ENCODE measurements at places on chromosomes 7 and 10.

DNA sequence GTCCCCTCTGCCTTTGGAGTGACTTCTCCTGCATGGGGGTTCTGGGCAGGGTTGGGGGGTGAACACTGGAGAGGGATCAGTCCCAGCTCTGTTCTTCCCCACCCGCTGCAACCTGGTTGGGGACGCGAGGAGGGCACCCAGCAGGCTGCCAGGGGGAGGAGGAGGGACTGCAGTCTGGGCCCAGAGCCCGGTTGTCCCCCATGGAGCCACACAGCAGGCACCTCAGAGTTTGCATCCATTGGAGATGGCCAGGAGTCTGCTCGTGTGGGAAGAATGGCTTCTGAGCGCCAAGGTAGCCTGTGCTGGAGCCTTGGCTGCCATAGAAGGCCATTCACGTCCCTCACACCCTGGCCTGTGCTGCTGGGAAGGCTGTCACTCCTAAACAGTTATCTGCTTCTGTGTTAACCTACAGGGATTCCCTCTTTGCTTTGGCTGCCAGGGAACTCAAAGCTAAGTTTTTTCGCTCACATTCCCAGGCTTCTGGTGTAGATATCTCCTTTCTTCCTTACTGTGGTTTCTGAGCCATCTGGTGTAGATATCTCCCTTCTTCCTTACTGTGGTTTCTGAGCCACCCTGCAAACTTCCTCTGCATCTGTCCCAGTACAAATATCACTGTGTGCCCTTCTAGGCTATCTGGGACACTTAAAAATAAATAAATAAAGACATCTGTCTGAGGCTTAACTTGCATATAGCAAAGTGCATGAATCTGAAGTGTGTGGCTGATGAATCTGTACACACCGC, 133.7 kb downstream of the LHPP start:
- DNase-seq = no peak

DNA sequence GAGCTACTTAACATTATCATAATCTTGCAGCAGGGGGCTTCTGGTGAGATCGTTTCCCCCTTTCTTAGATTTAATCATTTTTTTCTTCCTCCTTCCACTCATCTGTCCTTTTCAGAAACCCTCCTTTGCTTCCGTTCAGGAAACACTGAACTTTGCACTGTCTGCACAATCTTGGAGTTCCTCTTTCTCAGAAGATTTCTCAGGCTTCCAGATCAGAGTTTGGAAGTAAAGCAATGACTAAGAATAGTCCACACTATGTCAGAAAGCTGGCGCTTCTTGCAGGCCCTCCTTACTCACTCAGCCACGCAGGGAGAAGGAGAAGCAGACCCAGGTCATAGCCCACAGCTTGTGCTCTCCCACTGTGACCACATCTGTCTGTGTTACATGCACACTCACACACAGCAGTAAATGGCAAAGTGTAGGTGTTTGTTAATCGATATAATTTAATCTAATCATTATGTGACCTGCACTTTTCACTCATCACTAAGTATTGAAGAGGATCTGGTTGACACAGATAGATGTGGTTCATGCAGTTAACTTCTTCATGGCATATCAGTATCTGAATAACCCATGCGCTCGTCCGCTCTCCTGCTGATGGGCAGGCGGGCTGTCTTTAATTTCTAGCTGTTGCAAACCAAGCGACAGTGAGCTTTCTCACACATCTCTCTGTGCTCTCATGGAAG, 30.2 kb downstream of the ALOX5 start:
- no peak for DNase-seq

GRCh38 chr10:101139421-101139911, 8.4 kb downstream of the TLX1 start:
- no peak for DNase-seq

GRCh38 chr7:36749282-36749960, 25.1 kb upstream of the AOAH start:
- peak; percentile 86 for DNase-seq

GRCh38 chr7:29950480-29950879, 39.1 kb downstream of the SCRN1 start:
- DNase-seq = no peak

DNA sequence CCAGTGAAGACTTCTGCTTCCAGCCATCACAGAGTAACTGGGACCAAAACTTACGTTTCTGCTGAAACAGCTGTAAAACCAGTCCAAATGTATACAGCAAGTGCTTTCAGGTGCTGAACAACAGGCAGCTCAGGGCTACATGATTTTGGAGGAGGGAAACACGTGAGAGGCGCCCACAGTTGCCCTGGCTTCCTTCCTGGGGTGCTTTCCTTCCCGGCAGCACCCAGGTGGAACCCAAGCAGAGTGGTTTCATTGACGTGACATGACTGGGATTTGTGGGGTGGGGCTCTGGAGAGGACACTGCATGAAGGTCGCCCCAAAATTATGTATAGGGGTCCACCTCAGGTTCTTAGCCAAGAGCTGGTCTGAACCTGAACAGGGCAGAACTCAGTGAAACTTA, 34.2 kb downstream of the IL2RA start:
- no peak for DNase-seq

GRCh38 chr7:69696054-69696591, 97.8 kb downstream of the AUTS2 start:
- DNase-seq = no peak

DNA sequence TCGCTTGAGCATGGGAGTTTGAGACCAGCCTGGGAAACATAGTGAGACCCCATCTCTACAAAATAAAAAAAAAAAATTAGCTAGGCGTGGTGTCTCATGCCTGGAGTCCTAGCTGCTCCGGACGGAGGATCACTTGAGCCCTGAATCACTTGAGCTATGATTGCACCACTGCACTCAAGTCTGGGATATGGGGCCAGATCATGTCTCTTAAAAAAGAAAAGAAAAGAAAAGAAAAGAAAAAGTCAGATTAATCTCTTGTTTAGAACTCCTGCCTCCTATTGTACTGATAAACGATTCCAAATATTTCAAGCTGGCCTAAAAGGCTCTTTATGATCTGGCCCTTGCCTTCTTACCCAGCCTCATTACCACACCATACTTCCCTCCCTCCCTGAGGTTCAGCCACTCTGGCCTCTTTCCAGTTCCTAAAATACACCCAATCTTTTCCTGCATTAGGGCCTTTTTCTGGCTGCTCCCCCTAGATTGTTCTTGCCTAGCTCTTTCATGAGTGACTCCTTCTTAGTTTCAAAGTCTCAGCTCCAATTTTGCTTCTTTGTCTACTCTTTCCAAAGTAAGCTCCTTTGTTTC, 41.7 kb downstream of the VCL start:
- DNase-seq = no peak

- no peak for DNase-seq
Observed at GRCh38 chr10:94213980-94214379, 148.8 kb downstream of the NOC3L start.

GRCh38 chr10:125103466-125103865, 56.9 kb downstream of the CTBP2 start:
- no peak for DNase-seq

DNA sequence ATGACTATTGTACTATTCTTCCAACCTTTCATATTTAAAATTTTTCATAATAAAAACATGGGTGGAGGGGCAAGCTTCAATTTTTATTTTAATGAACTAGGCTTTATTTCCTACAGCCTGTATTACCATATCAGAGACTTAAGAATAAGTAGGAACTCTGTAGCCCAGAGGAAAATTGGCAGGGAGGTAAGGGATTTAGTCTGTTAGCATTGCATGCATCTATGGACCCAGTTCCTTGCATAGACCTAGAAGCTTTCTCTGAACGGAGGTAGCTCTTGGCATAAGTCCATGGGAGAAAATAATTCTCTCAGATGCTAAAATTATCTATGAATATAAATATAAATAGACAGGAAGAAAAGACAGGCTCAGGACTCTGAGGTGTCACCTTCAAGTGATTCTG, 31.4 kb upstream of the CCDC6 start:
- DNase-seq = no peak

DNA sequence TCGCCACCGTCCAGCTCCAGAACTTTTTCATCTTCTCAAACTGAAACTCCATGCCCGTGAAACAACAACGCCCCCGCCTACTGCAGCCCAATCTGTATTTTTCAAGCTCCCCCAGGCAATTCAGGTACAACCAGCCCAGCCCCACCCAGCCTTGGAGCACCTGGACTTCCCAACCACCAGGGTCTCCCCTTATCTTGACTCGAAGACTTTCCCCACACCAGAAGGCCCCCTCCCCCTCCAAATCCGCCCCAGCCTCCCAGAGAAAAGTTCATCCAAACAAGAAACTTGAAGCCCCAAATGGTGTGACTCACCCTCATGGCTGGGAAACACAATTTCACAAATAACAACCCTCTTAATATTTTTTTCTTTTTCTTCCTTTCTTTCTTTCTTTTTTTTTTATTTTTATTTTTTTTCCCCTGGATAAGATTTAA, 10.6 kb downstream of the ZCCHC24 start:
- DNase-seq = peak; percentile 58

- DNase-seq = peak; percentile 92
Observed at GRCh38 chr7:38335492-38336147, 62.2 kb upstream of the TARP start.

DNA sequence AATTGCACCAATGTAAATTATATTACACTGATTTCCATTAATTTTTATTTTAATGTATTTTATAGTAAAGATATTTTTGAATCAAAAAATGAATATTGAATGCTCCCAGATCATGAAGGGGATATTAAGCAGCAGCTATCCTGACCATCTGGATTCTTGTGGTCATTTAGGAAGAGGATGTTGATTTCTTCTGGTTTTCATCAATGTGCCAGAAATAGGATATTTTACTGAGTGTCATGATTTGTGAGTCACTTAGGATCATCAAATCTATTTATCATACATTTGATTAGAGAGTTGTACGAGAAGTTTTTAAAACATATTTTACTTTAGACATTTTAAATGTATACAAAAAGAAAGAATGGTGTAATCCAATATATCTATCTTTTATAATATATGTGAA, 366.3 kb upstream of the CHRM2 start:
- no peak for DNase-seq

- DNase-seq = no peak
Observed at GRCh38 chr10:129410688-129411392, 56.2 kb upstream of the MGMT start.

GRCh38 chr7:91249506-91250233, 14.6 kb upstream of the FZD1 start:
- DNase-seq = peak; percentile 76

GRCh38 chr10:102538811-102539210, 35.0 kb downstream of the SUFU start:
- DNase-seq = no peak

DNA sequence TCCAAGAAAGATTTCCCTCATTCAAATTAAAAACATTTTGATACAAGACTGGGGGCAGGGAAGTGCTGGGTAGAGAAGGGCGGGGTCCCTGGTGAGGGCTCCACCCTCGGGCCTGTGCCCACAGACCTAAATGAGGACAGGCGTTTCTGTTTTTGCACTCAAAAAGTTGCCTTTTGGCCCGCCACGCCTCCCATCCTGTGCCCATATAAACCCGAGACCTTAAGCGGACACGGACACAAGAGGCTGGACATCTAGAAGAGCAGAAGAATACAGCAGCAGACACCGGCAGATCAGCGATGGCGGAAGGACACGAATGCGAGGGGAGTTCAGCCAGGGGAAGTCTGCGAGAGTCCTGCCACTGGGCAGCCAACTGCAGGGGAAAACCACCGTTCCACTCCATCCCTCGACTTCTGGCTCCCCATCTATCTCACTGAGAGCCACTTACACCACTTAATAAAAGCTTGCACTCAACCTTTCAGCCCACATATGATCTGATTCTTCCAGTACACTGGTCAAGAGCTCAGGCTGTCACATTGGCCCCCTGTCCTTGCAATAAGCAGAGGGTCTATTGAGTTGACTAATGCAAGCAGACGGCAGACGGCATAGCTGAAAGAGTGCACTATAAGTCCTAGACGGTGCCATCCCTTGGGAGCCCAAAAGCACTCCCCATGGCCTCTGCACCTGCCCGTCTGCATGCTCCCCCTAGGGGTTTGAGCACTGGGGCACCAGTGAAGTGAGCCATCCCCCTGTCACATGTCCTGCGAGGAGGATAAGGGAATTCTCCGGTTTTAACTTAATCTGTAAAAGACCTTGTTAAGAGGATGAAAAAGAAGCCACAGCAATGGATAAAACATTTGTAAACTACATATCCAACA, 181.8 kb upstream of the PRSS1 start:
- DNase-seq = no peak

DNA sequence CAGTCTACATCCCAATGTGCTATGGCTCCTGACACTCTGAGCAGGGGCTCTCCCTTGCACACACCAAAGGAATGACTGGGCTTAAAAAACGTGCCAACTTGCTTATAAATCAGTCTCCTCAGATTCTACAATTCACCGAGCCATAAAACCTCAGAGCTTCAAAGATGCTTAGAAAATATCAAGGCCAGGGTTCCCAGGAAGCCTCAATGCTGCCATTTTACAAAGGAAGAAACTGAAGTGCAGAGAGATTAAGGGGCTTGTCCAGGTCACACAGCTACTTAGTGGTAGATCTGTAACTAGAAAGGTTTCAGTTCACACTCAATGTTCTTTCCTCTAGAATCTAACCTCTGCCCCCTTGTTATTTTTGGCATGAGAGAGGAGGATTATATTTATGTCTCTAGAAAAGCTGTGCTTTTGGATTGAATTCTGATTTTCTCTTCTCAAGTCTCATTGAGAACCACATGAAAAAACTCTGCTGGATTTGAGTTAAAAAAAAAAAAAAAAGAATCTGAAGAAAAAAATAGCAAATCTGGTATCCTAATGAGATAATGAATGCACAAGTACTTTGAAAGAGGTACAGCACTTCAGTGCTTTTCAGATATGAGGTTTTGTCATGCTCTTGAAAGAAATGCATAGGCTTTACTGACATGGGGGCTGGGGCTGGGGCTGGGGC, 22.3 kb upstream of the TSPAN33 start:
- no peak for DNase-seq

DNA sequence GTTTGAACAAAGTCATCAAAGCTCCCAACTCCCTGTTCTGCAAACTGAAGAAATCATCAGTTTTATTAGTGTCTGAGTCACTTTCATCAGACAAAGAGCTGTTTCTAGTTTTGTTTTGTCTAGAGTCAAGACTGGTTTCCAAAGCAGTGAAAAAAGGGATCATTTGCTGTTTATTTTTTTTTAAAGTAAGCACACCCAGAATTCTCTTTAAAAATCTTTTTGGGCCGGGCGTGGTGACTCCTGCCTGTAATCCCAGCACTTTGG, 972.0 kb upstream of the CELF2 start:
- DNase-seq = peak; percentile 42

GRCh38 chr10:31908157-31908556, 20.5 kb downstream of the ARHGAP12 start:
- DNase-seq = no peak

DNA sequence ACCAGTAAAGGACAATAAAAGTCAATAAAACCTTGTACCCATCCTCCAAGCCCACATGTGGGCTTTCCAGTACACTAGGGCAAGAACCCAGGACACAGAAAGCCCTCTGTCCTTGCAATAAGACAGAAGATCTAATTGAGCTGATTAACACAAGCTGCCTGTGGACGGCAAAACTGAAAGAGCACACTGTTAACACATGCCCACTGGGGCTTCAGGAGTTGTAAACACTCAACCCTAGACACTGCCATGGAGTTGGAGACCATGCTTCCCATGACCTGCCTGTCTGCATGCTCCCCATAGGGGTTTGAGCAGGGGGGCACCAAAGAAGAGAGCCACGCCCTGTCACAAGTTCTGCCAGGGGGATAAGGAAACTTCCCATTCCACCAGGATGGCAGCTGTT, 22.6 kb upstream of the WIPF3 start:
- DNase-seq = no peak
